Activated naive CD4-positive, alpha-beta T cell (primary cell): ENCODE measurements at places on chromosomes 13 and 19.

- no peak for DNase-seq
These were observed 647 bp downstream of the RNF225 start for GRCh38 chr19:58395979-58396627.

- no peak for DNase-seq
These were observed 65.6 kb downstream of the ADGRE1 start for GRCh38 chr19:6952956-6953355.

DNA sequence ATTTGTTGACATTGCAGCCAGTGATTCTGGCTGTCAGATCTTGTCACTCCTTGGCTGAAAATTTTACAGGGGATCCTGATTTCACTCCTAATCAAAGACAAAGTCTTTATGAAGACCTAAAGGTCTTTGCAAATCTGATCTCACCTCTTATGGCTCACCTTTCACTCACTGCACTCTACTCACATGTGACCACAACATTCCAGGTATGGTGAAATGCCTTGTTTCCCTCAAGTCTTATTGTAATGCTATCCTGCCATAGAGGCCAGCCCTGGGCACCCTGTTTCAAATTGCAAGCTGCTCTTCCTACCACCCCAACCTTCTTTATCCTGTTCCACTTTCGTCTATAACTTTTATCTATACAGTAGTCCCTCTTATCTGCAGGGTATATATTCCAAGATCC is 200.1 kb downstream of the NDFIP2 start:
- no peak for DNase-seq

GRCh38 chr13:51478418-51479198 is 25.8 kb upstream of the INTS6 start:
- no peak for DNase-seq

DNA sequence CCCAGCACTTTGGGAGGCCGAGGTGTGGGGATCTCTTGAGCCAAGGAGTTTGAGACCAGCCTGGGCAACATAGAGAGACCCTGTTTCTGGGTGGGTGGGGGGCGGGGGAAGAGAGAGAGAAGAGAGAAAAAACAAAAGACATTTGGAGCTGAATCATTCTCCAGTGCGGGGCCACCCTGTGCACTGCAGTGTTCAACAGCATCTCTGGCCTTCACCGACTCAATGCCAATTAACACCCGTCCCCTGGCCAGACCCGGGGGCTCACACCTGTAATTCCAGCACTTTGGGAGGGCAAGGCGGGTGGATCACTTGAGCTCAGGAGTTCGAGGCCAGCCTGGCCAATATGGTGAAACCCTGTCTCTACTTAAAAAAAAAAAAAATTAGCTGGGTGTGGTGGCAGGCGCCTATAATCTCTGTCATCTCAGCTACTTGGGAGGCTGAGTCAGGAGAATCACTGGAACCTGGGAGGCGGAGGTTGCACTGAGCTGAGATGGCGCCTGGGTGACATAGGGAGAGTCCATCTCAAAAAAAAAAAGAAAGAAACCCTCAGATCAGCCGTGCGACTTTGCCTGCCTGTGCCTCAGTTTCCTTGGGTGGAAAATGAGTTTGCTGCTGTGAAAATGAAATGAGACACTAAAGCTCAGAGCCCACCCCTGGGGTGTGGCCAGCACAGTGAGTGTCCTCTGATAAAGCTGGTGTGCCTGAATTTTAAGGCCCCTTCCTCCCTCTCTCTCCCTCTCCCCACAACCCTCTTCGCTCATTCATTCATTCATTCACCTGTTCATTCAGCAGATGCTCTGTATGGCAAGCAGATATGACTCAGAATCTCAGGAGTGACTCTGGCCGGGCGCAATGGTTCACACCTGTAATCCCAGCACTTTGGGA is 6.4 kb downstream of the KLF2 start:
- DNase-seq = no peak

DNA sequence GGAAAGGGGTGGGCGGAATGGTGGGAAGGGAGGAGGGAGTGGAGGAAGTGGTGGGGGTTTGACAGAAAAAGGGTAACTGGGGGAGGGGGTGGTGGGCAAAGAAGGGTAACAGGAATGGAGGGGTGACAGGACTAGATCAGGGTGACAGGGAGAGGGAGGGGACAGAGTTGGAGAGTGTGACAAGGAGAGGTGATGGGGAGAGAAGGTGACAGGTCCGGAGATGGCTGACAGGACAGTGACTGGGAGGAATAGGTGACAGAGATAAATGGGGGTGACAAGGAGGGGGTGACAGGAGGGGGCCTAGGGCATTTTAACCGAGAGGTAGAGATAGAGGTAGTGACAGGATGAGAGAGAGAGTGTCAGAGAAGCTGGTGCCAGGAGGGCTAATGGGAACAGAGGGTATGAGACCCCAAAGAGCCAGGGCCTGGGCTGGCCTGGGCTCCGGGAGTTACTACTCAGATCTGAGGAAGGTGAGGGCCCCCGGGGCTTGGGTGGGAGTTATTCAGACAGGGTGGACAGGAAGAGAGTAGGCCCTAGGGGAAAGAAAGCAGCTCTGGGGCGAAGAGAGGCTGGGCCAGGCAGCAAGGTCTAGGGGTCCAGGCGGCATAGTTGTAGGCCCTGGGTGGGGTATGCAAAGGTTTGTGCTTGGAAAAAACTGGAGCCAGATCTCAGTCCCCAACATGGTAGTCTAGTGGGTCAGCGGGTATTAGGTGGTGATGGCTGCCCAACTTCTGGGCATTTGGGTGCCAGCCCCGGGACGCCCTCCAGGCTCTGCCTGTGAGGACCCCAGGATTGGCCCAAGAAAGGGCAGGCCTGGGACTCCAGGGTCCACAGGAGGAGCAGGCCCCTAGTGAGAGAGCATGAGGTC is 660 bp downstream of the CIC start:
- no peak for DNase-seq

- DNase-seq = no peak
These were observed 985 bp upstream of the KCNK6 start for GRCh38 chr19:38318660-38319059.

DNA sequence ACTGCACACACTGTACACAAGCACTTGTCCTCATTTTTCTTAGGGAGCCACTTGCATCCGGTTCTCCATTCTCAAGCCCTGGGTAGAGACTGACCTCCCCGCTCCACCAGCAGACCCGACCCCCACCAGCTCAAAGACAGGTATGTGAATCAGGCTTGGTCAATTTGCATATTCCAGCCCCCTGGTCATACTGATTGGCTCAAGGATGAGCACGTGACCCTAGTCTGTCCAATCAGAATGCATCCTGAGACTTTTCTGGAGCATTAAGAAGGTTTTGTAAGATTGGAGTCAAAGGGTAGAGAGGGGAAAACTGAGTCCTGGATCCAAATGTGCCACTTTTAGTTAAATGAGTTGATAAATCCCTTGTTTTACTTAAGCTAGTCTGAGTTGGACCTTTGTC is 34.1 kb downstream of the NOTCH3 start:
- DNase-seq = no peak

DNA sequence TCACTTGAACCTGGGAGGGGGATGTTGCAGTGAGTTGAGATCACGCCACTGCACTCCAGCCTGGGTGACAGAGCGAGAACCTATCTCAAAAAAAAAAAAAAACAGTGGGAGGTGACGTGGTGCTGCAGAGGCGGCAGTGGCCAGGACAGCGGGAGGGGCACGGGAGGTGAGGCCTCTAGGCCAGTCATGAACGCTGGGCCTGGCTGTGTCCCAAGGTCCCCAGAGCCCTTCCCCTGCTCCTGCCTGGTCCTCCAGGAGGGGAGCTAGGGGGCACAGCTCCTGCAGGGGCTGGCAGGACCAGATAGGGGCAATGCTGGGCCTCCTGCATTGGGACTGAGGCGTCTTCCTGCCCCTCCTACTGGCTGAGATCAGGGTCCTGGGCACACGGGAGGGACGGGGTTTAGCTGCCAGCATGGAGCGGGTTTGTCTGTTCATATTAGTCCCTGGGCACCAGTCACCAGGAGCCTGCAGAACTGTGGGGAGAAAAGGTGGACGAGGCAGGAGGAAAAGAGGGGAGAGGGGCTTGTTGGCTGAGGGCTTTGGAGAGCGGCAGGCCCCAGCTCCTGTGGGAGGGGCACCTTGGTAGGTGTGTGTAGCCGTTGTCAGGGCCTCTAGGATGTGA is 4.5 kb downstream of the MAP2K7 start:
- DNase-seq = no peak

DNA sequence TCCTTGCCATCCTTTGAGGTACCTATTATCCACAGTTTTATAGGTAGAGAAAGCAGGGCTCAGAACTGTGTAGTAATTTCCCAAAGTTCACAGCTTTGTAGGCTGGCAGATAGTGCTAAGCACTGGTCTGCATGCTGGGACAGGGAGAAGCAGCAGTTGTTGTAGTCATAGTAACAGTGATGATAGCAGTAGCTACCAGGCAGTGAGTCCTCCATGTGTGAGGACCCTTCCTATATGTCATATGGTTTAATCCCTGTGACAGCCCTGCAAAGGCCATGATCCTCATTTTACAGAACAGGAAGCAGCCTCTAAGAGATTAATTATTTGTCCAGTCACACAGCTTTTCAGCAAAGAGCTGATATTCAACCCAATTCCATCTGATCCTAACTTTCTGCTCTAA is 21.0 kb downstream of the SERP2 start:
- no peak for DNase-seq

DNA sequence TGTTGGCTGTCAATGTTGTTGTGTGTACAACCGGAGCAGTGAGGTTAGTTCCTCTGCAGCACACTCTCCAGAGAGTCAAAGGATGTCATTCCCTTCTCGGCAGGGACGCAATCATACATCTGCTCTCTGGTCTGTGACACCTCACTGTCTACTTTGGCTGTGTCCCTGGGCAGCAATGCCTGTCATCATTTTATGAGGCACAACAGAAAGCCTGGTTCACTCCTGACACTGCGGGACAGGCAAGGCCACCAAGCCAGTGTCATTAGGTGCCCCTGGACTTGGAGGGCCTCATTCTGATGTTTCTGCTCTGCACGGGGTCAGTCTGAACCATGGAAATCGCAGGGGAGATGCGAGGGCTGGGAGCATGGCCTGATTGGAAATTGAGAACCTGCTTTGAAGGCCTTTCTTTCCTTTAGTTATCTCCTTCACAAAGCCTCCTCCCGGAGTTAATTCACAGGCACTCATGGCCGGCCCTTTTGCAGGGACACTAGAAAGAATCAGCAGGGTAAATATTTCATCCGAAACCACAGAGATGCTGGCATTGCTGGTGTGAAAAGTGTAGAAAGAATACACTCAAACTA is 284.4 kb downstream of the ZNF536 start:
- no peak for DNase-seq

GRCh38 chr19:55352549-55353145 is 1.9 kb downstream of the COX6B2 start:
- no peak for DNase-seq

- no peak for DNase-seq
These were observed 5.7 kb downstream of the SLC8A2 start for GRCh38 chr19:47465957-47466356.

DNA sequence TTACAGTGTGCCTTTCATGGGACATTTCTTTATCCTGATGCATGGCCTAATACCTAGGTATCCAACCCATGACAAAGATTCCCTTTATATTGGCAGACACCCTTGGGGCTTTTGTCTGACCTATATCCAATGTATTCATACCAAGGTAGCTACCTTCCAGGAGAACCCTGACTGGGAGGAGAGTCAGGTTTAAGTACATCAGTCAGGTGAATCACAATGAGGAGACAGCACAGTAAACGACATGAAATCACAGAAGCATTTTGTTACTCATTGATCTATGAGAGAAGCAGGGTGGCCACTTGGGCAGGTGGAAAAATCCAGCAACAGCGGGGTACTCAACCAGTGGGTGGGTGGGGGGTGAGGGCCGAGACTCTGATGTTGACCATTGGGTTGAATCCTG is 527.4 kb upstream of the ATXN8OS start:
- no peak for DNase-seq

- DNase-seq = no peak
These were observed 1.4 kb downstream of the SH2D3A start for GRCh38 chr19:6765738-6766356.
